ENCODE measurements at places on chromosomes 7 and 10.

DNA sequence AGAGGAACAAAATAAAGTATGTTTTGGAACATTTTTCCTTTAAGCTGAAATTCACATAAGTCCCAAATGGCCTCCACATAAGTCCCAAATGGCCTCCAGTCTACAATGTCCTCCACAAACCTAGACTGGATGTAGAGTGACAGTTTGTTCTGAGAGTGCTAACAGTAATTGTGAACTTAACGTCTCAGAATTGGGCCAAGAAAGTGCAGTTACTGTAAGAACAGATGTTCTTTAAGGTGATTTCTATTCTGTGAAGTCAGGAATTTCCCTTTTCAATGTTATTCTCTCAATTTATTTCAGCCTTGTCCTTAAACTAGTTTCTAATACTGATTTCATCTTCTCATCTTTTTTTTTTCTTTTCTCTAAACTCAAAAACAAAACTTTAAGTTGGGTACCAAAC lies 188.7 kb upstream of the SEMA3E start:
- no peak for DNase-seq

- no peak for DNase-seq
These were observed 142.0 kb downstream of the LCOR start for GRCh38 chr10:96973809-96974747.

GRCh38 chr10:114316744-114317143 lies 77.7 kb downstream of the VWA2 start:
- no peak for DNase-seq

DNA sequence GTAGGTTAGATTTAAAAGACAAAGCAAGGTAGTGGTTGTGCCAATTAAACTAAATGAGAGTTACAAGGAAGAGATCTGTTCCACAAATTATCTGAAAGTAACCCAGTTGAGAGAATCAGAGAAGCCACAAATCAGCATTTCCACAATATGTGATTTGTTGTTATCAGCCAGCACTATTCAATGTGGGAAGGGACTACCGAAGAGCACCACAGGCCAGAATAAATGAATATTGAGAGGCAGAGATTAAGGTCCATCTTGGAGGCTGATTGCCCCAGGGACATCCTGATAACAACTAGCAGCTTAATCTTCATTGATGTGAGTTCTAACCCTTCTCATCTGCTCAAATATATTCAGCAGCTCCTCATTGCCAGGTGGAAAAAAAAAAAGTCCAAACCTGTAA lies 367.6 kb downstream of the MALRD1 start:
- no peak for DNase-seq

GRCh38 chr7:133858311-133858710 lies 268.8 kb upstream of the LRGUK start:
- no peak for DNase-seq

DNA sequence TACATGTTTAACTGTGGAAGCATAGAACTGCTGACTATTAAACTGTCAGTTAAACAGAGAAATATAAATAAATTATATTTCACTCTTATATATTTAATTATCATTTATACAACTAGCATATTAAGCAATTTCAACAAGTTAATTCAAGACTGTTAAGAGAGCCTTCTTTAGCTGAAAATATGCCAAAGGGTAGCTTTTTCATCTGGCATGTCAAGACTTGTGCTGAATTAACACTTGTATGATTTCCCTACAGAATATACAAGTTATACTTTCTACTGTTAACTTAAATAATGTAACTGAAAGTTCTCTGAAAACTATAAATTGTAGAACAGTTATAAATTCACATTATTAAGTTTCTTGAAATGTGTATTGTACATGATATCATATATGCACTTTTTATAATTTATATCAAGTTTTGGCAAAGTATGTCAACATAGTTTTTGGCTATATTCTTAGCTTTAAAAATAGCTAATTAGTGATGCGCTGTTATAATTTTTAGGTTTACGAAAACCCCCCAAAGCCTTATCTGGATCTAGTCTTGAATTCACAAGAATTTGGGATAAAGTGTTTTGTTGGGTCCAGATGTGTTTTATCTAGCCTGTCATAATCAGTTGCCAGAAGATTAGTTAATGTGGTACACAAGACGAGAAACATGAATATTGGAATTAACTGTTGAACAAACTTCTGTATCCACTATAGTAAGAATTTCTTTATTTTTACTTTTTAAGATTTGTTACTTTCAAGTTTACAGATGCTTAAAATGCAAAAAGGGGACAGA lies 231.1 kb upstream of the FOXP2 start:
- no peak for DNase-seq

DNA sequence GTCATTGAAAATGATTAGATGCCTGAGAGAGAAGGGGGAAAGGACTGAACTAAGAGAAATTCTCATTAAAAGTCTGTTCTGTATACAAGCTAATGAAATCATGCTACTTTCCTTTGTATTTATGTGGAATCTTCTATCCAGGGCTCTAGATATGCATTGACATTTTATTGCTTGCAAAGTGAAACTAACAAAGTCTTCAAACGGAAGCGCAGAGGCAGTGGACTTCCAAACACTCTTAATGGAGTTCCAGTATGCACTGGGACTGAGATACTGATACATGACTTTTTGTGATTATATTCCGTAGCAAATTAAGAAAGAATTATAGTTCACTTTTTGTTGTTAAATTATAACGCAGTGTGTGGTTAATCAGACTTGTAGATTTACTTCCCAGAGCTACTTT lies 166.8 kb upstream of the TBX20 start:
- DNase-seq: no peak

DNA sequence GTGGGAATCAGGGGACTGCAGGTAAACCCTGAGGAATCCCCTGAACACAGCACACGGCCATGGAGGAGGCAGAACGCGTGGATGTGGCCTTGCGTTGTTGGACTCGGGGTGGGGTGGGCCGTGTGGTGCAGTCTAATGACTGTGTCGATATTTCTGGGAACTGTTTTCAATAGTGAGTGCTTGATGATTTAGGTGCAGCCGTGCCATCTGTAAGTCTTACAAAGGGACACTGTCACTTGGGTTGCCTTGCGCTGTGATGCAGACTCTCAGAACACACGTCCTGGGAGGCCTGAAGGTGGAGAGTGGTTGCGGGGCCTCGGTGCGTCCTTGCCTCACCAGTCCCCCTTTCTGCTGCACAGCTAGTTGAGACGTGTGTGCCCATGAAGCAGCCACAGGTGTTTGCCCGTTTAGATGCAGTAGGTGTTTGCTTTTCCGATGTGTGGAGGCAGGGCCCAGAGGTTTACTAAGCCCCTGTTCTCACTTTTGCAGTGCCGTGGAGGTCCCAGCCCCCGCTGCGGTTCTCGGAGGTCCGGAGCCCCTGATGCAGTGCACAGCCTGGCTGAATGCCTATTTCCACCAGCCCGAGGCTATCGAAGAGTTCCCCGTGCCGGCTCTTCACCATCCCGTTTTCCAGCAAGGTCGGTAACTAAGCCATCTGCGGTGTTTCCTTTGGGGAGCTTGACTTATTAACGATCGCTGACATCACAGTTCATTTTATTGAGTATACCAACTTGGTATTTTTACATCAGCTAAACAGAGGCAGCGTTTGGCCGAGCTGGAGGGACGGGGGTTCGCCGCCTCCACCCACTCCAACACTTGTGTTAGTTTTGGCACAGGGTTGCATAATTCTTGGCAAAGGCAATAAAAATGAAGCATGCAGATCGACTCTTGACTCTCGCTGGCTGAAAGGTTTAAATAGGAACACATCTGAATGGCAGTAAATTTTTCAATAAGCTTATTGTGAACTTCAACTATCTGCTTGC lies 240.7 kb downstream of the MGMT start:
- no peak for DNase-seq

- DNase-seq: no peak
These were observed 237.9 kb downstream of the ADARB2 start for GRCh38 chr10:1499359-1499957.

DNA sequence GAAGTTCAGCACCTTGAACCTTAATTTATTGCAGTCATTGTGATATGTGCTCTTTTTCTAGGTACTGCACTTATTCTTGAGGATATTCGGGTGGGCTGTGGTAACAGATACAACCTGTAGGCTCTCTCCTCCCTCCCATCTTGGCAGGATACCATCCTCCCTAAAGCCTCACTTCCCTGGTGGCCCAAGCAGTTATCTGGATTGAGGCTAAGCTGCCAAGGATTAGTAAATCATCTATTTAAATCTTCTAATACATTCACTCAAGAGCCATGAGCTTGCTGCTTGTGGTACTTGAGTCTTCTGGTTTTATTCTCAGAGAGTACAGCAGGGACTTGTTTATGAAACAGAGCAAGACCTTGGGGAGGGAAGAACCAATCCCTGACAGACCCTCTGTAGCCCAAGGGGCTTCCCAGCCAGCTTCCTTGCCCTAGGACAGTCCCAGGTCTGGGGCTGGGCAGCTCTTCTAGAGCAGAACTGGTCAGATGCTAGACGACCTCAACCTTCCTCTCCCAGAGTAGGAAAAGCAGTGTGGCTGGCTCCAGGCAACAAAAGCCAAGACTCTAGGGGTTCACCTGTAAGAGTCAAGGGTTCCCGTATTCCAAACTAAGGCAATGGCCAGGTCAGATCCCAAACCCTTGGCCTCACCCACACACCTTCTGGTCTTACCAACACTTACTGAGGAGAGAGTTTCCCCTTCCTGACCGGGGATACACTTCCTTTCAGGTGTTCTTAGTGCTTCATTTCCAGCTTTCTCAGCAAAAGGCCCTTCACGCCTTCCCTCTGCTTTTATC lies 21.3 kb downstream of the WNT8B start:
- DNase-seq: no peak

Data from NCI-H526 treated with DMSO at 0.1 percent for 48 hours (cell line).